Stimulated activated CD8-positive, alpha-beta memory T cell treated with anti-CD3 and anti-CD28 coated beads, Interleukin-7, amount 100 ng/mL, for 48 hours (primary cell): ENCODE measurements at places on chromosomes 7 and 10.

GRCh38 chr7:95582578-95583293, 13.6 kb downstream of the PDK4 start:
- DNase-seq = no peak

- DNase-seq = no peak
Observed at GRCh38 chr7:43646603-43647338, 63.9 kb downstream of the STK17A start.

DNA sequence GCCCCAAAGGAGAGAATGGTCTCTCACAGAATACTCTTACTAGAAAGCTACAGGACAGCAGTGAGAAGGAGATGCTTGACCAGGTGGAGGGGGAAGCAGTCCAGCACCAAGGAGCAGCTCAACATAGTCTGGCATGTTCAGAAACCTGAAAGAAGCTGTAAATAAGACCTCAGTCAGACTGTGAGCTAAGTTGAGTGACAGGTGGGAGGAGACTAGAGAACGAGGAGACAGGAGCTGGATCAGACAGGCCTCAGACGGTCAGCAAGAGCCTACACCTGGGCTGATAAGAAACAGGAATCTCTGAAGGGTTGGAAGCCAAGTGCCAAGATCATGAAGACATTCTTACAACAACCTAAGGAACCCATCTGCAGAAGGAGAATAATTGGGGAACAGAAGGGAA, 54.5 kb downstream of the ELMO1 start:
- DNase-seq = no peak

DNA sequence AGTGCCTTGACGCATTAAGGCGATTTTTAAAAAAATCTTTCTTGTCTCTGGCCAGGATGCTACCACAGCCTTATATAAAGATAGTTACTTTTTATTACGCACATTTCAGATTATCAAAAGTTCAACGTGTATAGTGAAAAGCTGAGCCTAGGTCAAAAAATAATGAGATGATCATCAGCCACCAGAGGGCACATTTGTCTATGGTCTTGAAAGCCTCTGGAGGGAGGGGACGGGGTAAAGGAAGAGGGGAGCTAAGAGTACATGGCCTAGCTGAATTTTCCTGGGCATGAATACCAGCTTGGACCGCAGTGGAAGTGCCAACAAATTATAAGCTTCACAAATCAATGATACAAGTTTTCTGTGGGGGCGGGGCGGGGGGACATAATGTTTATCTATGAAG, 285.9 kb upstream of the SMIM30 start:
- DNase-seq = no peak

- DNase-seq = no peak
Observed at GRCh38 chr7:154864523-154864891, 138.4 kb downstream of the PAXIP1 start.

- no peak for DNase-seq
Observed at GRCh38 chr7:15747301-15747700, 60.8 kb upstream of the MEOX2 start.

DNA sequence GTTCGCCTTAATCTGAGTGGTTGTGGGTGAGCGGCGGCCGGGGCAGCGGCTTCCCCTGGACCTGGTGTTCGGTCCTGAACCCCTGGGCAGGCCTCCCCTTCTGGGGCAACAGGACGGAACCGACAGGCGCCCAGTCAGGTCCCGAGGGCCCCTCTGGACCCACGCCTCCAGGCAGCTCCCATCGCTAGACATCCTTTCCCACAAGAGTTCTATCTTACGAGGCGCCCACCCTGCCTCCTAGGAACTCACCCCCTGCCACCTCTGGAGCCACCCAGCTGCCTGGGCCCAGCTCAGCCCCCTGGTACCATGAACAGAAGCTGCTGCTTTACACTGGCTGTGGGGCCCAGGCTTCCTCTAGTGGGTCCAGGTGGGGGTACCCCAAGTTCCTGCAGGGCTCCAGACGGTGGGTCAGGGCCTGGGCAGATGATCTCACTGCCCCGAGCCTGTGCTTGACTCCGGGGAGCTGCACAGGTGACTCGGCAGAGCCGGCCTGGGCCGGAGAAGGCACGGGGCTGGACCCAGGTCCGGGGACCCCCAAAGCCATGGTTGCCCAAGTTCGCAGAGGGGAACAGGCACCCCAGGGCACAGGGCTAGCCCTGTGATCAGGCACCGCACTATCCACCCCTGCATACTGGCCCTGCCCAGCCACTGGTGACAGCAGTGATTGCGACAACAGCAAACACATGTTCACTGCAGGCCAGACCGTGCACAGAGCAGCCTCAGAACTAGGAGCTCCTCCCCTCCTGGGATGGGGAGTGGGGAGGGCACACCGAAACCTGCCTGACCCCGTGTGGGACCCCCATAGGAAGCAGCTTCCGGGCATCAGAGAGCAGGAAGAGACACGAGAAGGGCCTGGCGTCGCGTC, 180.3 kb downstream of the ELFN1 start:
- DNase-seq = no peak

DNA sequence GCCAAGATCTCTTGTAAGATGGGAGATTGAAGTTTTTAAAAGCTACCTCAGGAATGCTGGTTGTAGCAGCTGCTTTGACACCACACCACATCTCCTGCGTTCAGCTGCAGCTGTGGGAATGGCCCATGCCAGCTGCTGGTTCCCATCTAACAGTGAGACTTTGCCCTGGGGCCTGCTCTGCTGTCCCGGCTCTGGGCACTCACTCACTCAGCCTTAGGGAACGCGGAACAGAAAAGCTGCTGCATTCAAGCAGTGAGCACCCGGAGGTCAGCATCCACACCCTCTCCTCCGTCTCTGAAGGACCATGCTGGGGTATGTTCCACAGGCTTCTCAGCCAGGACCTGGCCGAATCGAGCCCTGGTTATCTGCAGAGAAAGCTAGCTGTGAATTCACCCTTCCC, 197.1 kb upstream of the CXCL12 start:
- no peak for DNase-seq

- no peak for DNase-seq
Observed at GRCh38 chr7:92625617-92626016, 35.4 kb upstream of the FAM133B start.

DNA sequence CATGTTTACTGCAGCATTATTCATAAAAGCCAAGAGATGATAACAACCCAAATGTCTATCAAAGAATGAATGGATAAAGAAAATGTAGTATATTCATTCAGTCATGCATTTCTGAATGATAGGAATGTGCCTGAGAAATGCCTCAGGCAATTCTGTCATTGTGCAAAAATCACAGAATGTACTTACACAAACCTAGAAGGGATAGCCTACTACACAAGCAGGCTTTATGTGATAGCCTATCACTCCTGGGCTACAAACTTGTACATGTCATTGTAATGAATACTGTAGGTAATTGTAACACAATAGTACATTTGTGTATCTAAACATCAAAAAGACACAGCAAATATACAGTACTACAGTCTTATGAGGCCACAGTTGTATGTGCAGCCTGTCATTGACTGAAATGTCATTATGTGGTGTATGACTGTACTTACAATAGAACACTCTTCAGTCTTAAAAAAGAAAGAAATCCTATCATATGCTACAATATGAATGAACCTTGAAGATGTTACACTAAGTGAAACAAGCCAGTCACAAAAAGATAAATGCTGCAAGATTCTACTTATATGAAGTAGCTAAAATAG, 141.8 kb upstream of the GPR22 start:
- DNase-seq = no peak

- DNase-seq = no peak
Observed at GRCh38 chr7:2193575-2194305, 39.0 kb downstream of the MAD1L1 start.

DNA sequence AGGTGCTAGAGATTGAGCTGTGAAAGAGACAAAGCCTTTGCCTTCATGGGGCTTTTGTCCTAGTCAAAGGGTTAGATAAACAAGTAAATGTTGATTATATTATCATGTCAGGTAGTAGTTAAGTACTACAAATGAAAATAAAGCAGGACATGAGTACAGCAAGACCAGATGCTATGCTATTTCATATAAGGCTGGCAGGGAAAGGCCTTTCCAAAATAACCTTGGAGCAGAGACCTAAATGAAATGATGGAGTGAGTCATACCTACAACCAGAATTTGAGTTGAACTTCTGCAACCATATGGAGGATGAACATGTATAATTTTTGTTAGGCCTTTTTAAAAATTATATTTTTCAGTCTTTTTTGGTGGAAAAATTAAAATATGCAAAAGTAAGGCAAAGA, 23.6 kb upstream of the SEMA4G start:
- DNase-seq = no peak

- no peak for DNase-seq
Observed at GRCh38 chr7:149070372-149071125, 20.0 kb downstream of the ZNF786 start.

DNA sequence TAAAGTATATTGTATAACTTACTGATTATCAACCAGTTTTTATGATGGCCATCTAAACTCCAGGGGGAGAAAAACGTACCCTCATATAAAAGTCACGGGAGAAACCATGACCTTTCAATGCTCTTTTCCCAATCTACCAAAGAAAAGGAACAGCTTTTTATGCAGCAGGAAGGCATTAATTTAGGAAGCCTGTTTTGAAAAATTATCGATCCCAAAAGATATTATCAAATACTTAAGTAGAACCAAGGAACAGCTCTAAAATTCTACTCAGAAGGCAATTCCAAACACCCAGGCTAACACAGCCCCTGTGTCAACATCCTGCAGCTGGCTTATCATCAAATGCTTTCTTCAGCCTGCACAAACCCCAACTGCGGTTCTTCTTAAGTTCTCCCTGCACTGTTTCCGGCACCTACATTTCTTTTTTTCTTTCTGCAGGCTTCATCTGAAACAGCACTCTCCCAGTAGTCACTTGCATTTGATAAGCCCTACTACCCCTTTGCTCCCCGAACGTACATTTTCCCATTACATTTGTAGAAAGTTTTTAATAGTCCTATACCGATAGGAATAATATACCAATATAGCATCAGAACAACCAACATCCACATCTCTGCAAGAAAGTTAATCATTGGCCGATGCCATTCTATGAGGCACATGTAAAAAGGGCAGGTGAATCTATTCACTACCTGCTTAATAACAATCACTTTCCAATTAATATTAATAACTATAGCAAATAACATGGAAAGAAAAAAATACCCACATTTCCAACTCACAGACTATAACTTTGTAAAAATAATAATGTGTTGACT, 47.9 kb downstream of the PIP4K2A start:
- DNase-seq = peak; percentile 41

GRCh38 chr10:11335881-11336430, 275.5 kb downstream of the USP6NL start:
- DNase-seq = no peak

- no peak for DNase-seq
Observed at GRCh38 chr10:83678850-83679249, 460.5 kb upstream of the GHITM start.

GRCh38 chr7:128890306-128891109, 20.0 kb downstream of the KCP start:
- DNase-seq = no peak

- DNase-seq = no peak
Observed at GRCh38 chr7:131546583-131547141, 9.8 kb downstream of the PODXL start.

DNA sequence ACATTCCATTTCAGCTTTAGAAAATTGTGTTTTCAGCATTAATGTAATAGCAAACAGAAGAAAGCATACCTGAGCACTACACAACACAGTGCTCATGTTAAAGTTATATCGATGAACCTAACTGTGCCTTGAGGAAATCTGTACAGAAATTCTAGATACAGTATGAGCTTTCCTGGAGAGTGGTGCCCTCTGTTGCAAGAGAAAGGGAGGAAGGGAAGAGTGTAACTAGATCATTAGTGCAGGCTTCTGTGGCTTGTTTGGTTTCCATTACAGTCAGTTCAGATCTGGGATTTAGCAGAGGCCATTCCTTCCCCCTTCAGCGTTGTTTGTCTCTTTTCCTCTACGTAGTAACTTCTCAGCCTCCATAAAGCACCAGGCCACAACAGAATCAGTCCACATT, 139.7 kb downstream of the HTR7 start:
- DNase-seq = no peak

GRCh38 chr7:51802718-51803117, 486.1 kb upstream of the COBL start:
- no peak for DNase-seq

DNA sequence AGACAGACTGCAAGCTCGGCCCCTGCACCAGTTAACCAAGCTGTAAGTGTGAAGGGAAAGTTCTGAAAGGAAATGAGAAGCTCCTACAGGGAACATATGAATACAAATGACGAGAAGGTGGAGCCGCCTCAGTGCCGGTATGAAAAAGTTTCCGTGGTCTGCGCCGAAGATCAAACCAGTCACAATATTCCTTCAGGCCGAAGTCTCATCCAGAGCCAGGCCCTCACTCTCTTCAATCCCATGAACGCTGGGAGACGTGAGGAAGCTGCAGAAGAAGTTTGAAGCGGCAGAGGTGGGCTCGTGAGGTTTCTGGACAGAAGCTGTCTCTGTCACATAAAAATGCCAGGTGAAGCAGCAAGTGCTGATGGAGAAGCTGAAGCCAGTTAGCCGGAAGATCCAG, 71.9 kb downstream of the CFAP46 start:
- no peak for DNase-seq

GRCh38 chr7:107951896-107952295, 51.1 kb downstream of the LAMB1 start:
- no peak for DNase-seq

GRCh38 chr7:156069891-156070290, 257.6 kb upstream of the SHH start:
- no peak for DNase-seq
